ENCODE measurements at places on chromosomes 7 and 10.

DNA sequence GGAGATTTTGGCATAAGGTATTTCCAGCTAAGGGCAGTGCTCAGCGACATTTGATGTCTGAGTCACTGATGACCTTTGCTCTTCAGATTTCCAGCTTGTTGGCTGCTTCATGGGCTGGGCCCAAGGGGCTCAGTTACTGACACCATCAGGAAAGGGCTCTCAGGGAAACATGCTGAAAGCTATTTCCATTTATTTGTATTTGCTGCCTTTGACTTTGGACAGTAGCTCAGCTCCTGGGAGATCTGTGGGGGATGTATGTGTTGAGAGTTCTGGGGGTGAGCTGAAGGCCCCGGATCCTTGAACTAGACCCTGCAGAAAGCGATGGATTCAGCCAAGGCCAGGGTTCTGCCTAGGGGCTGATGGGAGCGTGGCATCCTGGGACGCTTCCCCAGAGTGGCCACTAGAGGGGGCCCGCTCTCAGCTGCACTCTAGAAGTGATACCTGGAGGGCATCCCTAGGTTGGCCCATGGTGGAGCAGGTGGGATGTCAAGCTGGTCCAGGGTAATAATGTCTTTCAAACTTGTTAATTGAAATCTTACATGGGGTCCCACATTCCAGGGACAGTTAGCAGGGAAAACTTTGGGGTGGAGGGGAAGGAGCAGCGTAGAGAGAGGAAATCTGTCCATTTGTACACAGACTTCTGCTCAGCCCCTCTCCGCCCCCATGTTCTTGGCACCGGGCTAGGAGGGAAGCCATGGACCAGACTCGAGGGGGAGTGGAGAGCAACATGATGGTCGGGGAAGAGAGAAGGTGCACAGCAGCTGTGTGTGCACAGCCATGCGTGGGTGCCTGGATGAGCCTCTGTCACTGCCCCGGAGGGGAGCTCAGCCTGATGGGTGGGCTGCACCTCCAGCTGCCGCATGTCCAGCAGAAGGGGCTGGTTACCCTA, 3.0 kb upstream of the BTBD16 start:
- no peak for DNase-seq

DNA sequence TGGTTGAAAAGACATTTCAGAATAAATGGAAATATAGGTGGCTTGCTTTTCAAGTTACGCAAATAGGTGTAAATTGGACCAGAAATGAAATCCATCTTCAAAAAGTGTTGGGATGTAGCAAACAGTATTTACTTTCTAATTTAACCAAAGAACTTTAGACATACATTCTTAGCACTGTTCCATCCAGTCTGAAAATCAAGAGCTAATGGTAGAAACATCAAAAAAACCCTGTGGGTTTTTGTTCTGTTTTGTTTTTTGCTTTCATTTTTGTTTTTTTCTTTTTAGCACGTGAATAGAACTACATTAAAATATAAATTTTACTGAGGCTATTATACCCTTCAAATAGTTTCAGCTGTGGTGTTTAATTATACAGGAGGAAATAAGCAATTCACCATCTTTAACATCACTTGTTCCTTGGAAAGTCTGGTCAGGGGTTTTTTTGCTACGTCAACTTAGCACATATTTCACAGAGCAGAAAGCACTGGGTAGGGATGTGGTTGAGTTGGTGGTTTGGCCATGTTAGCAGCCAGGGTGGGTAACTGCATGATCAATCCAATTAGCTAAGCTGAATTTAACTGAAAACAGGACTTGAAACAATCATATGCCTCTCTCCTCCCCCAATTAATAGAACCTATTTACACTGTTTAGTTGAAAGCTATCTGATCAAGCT, 275.4 kb upstream of the PFKP start:
- no peak for DNase-seq

DNA sequence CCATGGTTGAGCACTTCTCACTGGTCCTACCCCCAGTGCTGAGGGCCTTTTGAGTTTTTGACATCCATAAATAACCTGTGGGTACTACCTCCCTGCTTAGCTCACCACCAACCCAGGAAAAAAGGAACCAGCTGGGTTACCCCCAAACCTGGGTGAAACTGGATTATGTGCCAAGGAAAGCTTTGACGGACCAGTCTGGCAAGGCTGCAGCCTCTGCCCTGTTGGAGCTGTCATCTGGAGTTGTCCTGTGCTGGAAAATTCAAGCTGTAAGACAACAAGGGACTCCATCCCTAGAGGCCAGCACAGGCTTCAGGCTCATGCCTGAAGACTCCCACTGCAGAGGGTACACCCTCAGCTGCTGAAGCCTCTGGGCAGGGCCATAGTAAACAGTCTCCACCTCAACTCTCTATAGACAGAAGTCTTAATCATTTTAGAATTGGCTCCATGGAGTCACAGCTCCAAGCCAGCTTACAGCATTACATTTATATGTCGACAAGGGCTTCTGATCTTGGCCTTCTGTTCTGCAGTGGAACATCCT, 115.5 kb upstream of the AFAP1L2 start:
- DNase-seq = no peak

GRCh38 chr7:130476297-130477150, 15.4 kb upstream of the MEST start:
- DNase-seq = no peak

GRCh38 chr10:61119573-61119972, 175.6 kb upstream of the RHOBTB1 start:
- DNase-seq = no peak

- no peak for DNase-seq
These were observed 114.9 kb upstream of the PLXNA4 start for GRCh38 chr7:132691201-132691600.

GRCh38 chr7:151113344-151114150, 27.3 kb downstream of the AGAP3 start:
- DNase-seq = no peak

DNA sequence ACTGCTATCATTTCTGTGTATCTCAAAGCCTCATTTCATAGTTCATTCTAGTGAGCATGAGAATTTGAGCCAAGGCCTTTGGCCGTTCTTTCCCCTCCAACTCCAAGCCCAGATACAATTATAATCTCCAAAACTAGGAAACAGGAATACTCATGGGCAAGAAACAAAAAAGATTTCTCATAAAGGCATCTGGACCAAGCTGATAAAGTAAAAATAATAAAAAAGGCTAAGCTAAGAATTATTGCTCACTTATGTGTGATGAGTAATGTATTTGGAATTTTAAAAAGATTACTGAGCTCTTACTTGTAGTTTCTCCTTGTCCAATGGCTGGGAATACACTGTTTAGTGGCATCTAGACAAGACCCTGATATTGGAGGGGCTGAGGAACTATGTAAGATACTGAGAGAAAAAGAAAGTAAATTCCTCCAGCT, 196.4 kb upstream of the POM121L12 start:
- DNase-seq = no peak

DNA sequence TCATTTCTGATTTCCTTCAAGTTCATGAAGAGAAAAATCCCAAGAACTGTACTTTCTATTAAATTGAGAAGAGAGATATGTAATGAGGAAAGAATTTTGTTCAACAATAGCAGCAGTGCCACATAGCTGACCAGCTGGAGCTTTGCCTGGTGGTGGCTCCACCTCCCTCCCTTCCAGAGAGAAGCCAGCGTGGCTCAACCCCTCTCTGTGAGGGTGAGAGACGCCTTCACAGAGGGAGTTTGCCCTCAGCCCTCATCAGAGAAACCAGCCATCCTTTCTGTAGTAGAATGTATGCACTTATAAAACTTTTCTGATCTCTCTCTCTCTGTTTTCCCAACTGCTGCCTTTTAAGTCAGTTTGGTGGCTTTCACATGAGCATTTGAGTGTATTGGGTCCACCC, 20.5 kb upstream of the COL1A2 start:
- no peak for DNase-seq

- no peak for DNase-seq
These were observed 456.7 kb upstream of the FOXK1 start for GRCh38 chr7:4225361-4225771.

Measured in stimulated activated CD4-positive, alpha-beta T cell treated with anti-CD3 and anti-CD28 coated beads, Interleukin-15, amount 100 ng/mL, for 1 hour (primary cell).